ENCODE measurements at places on chromosomes 7 and 10.

- no peak for DNase-seq
Observed at GRCh38 chr10:120459185-120459584, 2.2 kb downstream of the PLPP4 start.

DNA sequence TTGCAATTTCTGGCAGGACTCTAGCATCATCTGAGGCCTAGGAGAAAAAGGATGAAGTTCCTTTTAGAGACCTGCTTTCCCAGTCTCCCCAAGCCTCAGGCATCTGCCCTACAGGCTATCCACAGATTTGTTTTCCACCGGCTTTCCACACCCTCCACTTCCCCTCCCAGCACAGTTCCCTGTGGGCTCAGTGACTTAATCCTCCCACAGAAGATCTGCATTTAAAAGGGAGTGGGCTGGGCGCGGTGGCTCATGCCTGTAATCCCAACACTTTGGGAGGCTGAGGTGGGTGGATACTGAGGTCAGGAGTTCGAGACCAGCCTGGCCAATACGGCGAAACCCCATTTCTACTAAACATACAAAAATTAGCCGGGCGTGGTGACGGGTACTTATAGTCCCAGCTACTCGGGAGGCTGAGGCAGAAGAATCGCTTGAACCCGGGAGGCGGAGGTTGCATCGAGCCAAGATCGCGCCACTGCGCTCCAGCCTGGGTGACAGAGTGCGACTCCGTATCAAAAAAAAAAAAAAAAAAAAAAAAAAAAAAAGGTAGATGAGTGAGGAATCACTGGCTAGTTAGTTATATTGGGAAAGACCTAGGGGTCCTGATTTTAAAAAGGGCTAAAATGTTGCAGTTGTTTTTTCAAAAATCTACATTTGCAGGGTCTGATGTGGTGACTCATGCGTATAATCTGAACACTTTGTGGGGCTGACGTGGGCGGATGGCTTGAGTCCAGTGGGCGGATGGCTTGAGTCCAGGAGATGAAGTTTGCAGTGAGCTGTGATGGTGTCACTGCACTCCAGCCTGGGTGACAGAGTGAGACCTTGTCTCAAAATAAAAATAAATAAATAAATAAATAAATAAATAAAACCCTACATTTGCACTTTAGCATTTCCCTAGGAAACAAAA, 119.5 kb downstream of the BAMBI start:
- DNase-seq, result no peak

- no peak for DNase-seq
Observed at GRCh38 chr7:134826105-134826504, 46.7 kb downstream of the CALD1 start.

- peak; percentile 64 for DNase-seq
Observed at GRCh38 chr7:65980478-65981250, 1.3 kb downstream of the GUSB start.

DNA sequence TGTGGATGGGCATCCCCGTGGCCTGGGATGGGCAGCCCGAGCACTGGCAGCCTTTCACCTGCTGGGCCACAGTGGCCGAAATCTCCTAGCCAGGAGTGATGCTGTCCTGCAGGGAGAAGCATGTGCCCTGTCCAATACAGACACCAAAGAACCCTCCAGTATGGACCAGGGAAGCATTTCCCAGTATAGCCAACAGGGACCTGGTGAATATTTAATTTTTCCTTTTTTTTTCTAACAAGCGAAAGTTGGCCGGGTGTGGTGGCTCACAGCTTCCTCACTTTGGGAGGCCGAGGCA, 11.0 kb downstream of the IMPDH1 start:
- DNase-seq, result no peak

- peak; percentile 9 for DNase-seq
Observed at GRCh38 chr10:76040107-76040829, 608.8 kb downstream of the LRMDA start.

- no peak for DNase-seq
Observed at GRCh38 chr7:157687845-157688532, 351.2 kb downstream of the DNAJB6 start.
